Nucleus accumbens (tissue), 56 donors: ENCODE measurements at places on chromosomes 4 and X.

GRCh38 chrX:130330706-130331105, 9.0 kb upstream of the SLC25A14 start:
- peak; percentile 1 for DNase-seq

GRCh38 chr4:54930226-54930625, 195.2 kb downstream of the KDR start:
- DNase-seq, result no peak

GRCh38 chrX:53184836-53185235, 40.2 kb downstream of the KDM5C start:
- no peak for DNase-seq

DNA sequence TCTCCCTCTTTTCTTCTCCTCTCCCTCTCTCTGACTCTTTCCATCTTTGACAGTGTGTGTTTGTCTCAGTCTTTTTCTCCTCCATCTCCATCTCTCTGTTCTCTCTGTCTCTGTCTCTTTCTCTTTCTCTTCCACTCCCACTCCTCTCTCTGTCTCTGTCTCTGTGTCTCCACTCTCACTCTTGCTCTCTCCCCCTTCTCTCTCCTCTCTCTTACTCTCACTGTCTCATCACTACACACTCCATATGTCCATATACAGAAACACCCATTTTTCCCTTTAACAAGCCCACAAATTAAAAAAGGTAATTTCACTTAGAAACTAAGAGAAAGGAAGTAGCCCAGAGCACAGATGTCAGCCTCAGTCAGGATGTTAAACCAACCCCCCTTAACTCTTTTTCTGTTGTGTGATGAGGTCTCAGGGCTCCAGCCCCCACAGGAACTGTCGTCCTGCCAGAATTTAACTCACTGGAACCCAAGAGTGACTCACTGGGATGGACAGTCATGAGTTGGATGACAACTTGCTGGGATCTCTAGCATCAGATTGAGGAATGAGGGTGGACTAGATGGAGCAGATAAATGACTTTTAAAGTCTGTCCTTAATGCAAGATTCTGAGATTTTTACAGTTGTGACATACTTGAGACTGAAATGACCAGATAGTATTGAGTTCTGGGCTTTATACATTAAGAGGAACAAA, 27.5 kb downstream of the OTUD6A start:
- DNase-seq, result no peak

DNA sequence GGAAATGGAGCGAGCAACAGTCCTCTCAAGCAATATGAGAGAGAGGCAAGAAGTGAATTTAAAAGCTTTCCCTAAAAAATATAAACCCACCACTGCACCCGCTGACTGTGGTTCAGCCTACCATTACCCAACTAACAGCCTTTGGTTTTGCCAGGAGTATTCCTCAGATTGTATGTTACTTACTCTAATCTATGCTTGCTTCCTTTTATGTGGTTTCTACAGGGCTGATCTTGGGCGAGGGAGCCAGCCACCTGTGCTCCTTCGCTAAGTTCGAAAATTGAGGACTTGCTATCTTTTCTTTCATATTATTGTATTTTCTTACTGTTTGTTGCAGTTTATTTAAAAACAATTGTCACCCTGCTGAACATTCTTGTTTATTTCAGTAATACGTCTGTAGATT, 101.1 kb downstream of the DDX53 start:
- DNase-seq, result no peak

DNA sequence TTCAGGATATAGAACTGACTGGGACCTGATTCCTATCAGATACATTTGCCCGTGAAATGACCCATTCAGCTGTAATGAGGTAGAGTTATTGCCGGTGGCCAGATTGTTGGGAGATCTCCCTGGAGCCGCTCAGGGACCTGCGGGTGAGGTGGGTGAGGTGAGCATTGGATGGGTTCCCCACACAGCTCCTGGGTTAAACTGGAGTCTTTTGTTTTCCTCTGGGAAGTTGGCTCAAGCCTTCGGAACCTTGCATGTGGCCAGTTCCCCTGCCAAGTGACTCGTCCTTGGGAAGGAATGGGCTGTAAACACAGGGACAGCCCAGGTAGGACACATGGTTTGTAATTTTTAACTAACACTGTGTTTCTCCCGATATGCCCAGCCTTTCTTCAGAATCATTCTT, 31.6 kb upstream of the KIT start:
- DNase-seq, result no peak

DNA sequence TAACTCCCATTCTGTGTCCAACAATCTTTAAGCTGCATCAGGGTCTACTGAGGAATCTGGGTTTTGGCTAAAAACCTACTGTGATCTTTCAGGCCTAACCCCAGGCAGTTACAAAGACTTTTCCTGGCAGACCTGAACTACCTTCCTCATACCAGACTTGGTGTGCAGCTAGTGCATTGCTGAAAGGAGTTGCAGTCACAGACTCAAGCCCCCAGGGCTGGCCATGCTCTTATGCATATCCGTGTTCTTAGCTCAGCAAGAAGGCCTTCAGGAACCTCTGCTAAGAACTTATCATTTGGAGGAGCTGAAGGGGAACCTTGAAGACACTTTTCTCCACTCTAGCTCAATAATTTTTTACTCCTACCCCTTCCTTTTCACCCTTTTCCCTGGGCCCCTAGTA, 147.5 kb downstream of the INPP4B start:
- DNase-seq, result no peak

DNA sequence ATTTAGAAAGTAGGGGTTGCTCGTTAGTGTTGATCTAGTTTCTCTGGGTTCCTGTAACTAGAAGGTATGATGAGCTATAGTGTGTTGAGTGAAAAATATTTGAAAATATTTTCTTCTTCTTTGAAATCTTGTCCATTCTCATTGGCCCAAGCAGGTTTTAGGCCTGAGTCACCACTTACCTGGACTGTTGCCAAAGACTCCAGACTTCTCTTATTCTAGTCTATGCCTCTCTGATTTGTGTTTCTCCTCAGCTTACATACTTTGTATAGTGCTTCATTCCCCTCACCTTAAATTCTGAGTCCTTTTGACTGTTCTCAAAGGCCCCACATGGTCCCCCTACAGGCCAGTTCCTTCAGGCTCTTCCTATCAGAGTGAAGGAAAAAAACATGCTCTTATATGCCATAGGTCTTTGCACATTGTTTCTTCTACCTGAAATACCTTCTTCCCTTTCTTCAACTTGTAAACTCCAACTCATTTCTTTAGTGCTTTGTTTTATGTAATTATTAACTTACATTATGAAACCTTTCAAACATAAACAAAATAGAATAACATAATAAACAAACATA, 258.2 kb downstream of the PPP1R2C start:
- no peak for DNase-seq

DNA sequence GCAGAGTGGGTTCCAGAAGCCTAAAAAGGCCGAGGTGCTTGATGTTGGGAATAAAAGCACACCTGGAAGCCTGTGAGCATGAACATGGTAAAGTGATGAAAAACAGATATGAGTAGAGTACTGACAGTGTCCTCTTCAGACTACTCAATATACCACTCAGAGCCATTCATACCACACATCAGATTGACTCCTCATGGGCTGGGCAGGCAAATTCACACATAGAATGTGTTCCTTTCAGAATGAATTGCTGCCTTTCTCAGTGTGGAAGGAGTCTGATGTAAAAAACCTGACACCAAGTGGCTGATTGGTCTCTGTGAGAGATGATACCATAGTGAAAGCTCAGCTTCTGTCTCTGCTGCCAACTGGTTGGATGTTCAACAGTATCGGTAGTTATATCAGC, 442.7 kb downstream of the RAPGEF2 start:
- DNase-seq, result no peak

DNA sequence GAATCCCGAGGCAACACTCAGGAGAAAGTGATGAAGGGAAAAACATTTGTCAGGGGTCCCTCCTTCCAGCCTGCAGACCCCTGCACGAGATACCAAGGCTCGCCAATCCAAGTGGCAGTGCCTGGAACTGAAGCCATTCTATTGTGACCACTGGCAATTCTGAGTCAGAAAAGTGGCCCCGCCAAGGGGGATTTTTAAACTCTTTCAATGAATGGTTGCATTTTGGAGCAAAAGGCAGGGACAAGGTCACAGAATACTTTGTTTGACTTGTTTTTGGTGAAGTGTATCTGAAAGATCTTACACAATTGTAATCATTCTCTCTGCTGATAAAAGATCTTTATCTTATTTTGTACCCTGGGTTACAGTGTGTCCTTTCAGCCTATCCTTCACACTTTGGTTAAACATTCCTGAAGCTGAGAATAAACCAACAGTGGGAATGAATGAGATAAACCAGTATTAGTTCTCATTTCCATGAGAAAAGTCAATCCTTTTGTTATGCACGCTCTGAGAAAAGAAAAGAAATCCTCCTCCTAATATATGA, 115.9 kb upstream of the PDLIM3 start:
- no peak for DNase-seq

GRCh38 chrX:56026815-56027214, 205.3 kb upstream of the KLF8 start:
- DNase-seq, result no peak

DNA sequence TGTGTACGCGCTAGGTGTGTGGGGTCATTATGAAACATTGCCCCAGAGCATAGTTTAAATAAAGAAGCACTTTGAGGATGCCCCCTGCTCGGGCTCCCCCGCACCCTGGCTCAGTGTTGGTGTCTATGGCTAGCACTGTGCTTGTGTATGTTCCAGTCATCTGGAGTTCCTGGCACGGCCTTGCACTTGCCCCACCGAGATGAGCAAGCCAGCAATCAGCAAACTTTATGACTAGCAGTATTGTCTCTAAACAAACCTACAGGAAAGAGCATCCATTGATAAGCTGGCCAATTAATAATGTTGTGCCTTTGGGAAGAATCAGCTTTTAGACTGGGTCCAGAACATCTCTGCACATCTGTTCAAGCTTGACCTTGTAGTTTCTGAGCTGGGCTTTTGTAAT, 707 bp upstream of the SHROOM4 start:
- peak; percentile 77 for DNase-seq

DNA sequence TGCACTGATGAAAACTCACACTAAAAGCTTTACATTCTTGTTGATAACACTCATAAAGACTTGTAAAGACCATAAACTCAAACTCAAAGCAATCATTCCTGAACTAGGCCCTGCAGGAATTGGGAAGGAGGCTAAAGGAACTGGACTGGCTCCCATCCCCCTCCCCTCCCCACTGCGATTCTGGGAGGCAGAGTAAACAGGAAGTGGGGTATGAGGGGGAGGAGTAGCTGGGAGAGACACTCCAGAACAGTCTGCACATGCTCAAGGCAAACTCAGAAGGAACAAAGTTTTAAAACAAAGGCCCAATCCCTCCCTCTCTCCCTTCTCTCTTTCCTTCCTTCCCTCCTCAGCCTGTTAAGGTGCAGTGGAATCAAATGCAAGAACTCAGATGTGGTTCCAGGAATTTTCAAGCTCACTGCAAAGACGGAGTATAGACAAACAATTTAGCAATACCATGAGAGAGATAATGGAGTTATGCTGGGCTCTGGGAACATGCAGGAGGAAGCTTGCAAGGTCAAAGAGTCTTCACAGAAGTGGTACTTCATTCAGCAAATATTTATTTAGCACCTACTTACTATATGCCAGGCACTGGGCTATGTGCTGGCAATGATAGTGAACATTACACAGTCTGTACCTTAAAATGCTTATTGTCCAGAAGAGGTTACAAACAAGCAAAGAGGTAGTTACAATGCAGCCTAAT, 15.9 kb downstream of the MID1IP1 start:
- no peak for DNase-seq

DNA sequence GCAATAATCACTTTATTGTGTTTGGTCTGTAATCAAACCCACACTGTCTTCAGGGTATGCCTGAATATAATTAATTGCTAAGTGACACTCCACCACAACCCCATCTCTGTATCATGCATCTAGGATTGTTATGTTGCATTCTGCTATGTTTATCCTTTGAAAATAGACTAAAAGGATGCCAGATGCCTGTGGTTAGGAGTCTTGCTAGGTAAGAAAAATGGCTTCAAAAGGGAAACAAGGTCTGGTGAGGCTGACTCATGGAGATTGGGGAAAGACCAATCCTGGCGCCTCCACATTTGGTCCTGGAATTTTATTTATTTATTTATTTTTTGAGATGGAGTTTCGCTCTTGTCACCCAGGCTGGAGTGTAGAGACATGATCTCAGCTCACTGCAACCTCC, 360.5 kb upstream of the SLC7A11 start:
- DNase-seq, result no peak

GRCh38 chrX:147376601-147377422, 534.9 kb upstream of the FMR1 start:
- no peak for DNase-seq

DNA sequence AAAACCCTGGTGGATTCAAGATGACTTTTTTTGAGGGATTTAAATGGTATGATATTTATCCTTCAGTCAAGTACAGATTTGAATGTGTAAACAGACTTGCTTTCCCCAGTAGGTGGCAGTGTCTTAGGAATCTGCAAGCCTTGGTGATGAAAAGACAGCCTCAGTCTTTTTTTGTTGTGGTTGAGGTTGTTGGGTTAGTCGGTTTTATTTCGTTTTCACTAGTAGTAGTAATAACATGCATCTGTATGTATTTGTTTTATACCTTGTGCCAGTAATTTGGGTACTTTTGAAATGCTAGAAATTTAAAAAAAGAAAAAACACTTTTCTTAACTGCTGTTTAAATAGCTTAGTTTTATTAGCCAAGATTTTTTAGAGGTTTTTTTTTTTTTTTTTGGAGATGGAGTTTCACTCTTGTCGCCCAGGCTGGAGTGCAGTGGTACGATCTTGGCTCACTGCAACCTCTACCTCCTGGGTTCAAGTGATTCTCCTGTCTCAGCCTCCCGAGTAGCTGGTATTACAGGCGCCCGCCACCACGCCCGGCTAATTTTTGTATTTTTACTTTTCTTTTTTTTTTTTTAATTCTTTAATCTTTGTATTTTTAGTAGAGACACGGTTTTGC, 39.2 kb downstream of the COPS4 start:
- no peak for DNase-seq

DNA sequence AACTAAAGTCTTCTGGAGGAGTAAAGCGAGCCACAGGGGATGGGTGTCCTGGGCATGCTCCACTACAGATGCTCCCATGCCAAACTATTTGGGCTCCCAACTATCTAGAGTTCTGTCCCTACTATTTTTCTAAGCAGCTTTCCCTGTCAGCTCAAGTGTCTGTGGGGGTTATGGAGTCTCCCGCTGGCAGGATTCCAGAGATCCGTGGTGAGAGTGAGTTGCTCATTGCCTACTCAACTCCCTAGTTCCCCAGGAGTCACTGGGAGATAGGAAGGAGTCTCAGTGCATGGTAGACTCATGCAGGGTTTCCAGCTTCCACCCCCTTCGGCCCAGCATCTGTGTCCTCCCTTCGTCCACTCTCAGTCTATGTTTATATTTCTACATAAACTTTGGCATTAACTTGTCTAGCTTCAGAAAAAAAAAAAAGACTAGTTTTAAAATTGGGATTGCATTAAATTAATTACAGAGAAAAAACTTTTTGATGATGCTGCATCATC, 55.1 kb upstream of the INPP4B start:
- no peak for DNase-seq

GRCh38 chr4:5760936-5761480, 50.0 kb downstream of the EVC start:
- no peak for DNase-seq

- no peak for DNase-seq
These were observed 5.0 kb upstream of the AFAP1 start for GRCh38 chr4:7944599-7945220.
